ENCODE measurements at places on chromosomes 2 and 18.
A peak's percentile ranks its signal among the peaks of the same experiment; 100 is the strongest.

GRCh38 chr18:48456838-48457237 is 47.7 kb upstream of the ZBTB7C start:
- no peak for DNase-seq

GRCh38 chr2:23626701-23627230 is 241.8 kb downstream of the KLHL29 start:
- no peak for DNase-seq

DNA sequence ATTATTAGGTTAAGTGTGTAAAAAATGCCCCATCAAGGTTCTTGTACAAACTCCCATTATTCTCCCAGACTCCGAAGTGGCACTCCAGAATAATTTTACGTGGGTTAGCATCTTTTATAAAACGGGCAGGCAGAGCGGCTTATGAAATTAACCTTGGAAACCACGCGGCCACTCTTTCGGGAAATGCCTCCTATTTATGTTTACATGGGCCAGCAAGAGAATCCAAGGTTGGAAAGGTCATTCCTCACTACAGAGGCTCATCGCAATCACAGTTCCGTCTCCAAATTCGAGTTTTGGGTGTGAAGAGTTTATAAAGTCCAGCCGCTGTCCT is 1.2 kb upstream of the IMPA2 start:
- no peak for DNase-seq

GRCh38 chr2:210442457-210442856 is 34.1 kb downstream of the LANCL1 start:
- DNase-seq = no peak

GRCh38 chr2:116511426-116511825 is 1303.1 kb upstream of the DDX18 start:
- no peak for DNase-seq

GRCh38 chr2:96768083-96768561 is 7.4 kb downstream of the CNNM4 start:
- DNase-seq = no peak

- no peak for DNase-seq
Observed at GRCh38 chr2:142140434-142140845, 9.6 kb upstream of the LRP1B start.

- no peak for DNase-seq
Observed at GRCh38 chr2:196331143-196331542, 159.8 kb upstream of the STK17B start.

DNA sequence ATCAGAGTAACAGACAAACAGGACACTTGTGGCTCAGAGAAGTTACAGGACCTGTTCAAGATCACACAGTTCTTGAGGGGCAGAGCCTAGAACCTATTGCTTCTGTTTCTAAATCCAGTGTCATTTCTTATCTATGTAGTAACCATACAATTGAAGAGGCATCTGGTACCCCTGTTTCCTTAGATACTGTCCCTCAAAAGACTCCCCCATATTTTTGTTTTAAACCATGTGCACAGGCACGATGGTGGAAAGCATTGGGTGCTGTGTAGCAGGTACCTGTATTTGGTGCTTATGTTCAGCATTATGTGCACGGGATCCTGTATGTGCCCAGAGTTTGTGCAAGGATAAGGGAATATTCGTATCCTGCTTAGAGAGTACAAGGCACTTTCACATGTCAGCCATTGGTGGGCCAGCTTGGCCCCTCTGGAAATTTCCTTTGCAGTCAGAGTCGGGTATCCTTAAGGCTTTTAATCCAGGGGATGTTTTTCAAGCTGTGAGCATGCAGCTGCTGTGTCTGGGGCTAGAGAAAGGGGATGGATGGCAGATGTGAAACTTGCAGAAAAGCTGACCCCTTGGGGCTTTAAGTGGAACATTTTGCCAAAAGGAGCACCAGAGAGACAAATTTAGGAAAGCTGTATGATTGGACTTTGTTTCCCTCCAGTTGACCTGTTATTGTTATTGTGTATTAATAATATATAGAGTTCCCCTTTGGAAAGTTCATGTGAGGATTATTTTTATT is 2.1 kb downstream of the LBH start:
- DNase-seq = no peak

GRCh38 chr2:10289891-10290290 is 12.8 kb upstream of the HPCAL1 start:
- DNase-seq = no peak

- DNase-seq = no peak
Observed at GRCh38 chr2:77488141-77488540, 34.0 kb downstream of the LRRTM4 start.

DNA sequence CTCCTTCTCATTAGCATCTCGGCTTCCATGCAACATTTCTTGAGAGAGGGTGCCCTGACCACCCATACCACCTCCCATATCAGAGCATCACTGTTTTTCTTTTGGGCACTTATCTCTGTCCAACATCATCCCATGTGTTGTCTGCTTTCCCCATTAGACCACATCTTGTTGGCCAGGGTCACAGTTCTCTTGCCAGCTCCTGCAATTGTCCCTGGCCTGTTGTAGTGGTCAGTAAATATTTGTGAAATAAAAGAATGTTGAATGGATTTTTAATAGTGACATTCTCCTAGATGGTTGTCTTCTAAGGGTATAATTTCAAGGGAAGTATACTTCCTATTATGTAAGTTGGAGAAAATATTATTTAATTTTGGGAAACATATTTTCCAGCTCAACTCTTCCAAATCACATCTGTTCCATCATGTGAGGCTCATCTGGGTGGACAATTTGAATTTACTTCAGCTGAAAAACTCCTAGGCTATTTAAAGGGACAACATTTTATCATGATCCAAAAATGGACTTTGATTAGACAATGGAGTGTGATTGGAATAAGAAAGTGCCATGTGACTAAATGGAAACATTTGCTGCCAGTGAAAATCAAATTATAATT is 83.0 kb downstream of the MOGAT1 start:
- DNase-seq = no peak

GRCh38 chr2:151297882-151298281 is 8.4 kb upstream of the NMI start:
- DNase-seq = peak; percentile 79

DNA sequence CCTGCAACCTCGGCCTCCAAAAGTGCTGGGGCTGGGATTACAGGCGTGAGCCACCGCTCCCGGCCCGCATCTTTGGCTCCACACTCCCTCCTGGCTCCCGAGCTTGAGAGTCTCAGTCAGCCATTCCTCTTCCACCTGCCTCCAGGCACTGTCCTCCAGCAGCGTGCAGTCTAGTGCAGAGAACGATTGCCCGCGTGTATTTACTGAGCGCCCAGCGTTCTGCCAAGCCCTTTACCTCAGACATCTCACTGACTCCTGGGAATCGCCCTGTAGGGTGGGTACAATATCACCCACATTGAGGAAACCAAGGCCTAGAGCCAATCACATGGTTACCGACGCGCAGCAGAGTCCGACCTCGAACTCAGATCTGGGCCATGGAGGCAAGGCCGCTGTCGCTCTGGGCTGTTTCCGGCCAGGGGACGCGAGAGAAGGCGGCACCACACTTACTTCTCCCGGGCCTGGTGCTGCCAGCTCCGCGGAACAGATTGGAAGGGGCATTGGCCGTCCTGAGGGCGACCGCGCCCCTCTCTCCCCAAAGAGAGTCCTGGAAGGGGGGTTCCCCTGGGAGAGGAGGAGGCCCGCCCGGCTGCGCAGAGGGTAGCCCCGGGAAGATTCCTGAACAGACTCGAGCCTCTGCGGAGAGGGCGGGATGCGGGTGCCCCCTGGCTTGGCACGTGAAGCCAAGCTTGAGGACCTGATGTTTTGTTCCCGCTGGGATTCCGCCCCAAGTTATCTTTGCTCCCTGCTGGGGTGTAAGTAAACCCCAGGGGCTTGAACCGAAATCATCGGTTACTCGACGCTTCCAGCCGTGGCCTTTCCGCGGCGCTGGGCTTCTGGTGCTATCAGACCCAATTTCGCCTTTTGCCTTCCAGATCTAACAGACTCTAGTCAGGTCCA is 5.2 kb upstream of the DLX2 start:
- DNase-seq = no peak

DNA sequence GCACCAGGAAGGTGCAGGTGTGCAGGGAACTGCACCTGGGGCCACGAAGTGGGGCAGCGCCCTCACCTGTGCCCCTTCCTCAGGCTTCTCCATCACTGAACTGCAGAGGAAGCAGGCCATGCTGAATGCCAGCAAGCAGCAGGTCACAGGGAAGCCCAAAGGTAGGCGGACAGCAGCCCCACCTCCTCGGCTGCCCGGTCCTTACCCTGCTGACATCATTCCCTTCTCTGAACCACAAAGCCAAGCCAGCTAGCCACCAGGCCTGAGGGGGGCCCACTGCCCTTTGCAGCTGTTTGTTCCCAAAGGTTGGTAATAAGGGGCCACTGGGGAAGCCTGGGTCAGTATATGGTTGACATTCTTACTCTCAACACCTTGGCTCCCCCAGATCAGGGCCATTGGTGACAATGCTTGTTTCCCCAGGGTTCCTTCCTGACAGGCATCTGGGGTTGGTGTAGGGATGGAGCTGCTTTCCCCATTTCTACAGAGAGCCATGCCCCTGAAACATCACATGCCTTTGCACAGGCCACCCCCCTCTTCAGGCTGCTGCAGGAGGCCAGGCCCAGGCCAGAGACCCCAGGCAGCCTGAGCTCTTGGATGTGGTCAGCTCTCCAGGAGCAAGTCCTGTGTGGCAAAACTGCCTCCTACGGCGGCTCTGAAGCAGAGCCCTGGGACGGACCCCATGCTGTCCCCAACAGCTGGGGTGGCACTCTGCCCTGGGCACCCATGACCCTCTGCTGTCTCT is 47.8 kb downstream of the FAM168B start:
- DNase-seq = no peak

GRCh38 chr2:111216811-111217652 is 96.3 kb downstream of the BCL2L11 start:
- DNase-seq = no peak

GRCh38 chr2:181178130-181178529 is 197.7 kb downstream of the UBE2E3 start:
- DNase-seq = no peak

DNA sequence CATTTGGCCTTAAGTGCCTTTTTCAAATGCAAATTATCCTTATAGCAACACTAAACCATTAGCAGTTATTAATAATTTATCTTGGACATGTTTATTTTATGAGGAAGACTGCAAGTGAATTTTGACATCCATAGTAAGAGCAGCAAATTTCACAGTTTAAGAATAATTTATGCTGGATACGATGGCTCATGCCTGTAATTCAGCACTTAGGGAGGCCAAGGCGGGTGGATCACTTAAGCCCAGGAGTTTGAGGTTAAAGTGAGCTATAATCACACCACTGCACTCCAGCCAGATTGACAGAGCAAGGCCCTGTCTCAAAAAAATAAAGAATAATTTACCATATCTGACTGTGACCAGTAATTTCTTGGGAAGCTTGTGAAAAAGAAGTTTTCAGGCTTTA is 286.2 kb downstream of the TMX3 start:
- no peak for DNase-seq

DNA sequence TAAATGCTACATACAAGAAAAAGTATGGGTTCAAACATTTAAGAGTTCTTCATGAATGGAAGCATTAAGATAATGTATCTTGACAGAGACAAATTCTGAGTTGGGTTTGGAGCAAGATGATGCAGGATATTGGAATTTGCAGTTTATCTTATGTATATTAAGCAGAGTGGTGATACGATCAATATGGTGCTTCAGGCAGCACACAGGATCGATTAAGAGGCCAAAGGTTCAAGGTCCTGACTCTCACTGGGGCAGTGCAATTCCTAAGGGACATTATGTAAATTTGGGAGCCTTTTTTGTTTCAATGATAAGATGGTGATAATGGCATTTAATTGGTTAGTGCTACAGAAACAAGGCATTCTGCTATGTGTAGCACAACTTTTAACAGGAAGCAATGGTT is 381.9 kb downstream of the KCNJ3 start:
- no peak for DNase-seq

- DNase-seq = no peak
Observed at GRCh38 chr2:148022882-148023281, 2.0 kb downstream of the MBD5 start.

- no peak for DNase-seq
Observed at GRCh38 chr2:3958465-3958864, 255.1 kb downstream of the DCDC2C start.

- DNase-seq = no peak
Observed at GRCh38 chr2:182057002-182057401, 71.3 kb downstream of the PPP1R1C start.

Measured in CD14-positive monocyte (primary cell).